ENCODE measurements at places on chromosomes 16 and 17.

- no peak for DNase-seq
Observed at GRCh38 chr16:22265351-22265750, 31.9 kb upstream of the POLR3E start.

- no peak for DNase-seq
Observed at GRCh38 chr17:75535119-75535537, 9.6 kb downstream of the LLGL2 start.

DNA sequence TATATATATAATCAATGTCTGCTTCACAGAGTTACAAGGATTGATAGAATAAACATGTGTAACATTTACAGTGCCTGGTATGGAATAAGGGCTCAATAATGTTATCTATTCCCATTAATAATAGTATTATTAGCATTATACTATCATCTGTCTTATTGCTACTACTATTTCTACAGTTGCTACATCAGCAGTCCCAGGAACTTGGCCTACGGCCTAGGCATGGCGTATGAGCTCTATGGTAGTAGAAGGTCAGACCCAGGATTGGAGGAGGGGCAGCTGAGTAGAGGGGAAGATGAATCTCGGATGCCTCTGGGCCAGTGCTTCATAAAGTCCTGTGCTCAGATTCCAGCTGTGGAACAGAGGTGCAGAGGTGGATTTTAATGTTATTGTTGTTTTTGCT is 146.3 kb upstream of the TBX2 start:
- DNase-seq = no peak

DNA sequence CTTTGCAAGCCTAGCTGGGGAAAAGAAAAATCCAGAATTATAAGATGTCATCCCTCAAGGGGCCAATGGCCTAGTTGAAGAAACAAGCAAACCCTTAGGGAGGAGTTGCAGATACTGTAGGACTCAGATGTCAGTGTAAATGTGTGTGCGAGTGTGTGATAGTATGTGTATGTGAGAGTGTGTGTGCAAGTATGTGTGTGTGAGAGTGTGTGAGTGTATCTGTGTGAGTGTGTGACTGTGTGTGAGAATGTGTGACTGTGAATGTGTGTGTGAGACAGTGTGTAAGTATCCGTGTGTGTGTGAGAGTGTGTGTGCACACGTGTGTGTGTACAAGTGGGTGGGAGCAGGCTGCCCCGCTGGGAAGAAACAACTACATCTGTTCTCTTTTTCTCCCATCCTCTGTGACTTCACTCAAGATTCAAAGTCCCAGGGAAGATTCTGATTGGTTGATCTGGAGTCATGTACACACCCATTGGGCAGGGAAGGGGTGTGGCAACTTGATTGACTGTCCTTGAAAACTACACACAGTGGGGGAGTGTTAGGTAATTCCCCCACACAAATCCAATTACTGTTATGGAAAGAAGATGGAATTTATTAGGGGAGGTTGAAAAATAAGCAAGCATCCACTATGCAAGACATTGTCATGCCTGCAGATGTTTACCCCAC is 40.7 kb downstream of the IRX3 start:
- DNase-seq = no peak

DNA sequence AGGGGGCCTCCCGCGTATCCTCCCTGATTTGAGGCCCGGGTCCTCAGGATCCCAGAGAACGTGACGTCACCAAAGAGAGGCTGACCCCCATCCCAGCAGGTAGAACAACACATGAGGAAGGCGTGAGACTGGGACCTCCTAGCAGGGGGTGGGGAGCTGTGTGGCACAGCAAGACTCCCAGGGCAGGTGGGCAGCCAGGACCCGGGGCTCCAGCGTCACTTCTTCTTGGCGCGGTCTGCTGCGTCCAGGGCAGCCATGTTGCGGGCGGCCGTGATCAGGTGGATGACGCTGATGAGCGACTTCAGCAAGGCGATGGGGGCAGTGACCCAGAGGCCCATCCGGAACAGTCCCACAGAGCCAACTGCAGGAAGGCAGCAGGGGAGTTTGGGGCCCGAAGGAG is 4.1 kb downstream of the CDIPT start:
- DNase-seq = no peak

DNA sequence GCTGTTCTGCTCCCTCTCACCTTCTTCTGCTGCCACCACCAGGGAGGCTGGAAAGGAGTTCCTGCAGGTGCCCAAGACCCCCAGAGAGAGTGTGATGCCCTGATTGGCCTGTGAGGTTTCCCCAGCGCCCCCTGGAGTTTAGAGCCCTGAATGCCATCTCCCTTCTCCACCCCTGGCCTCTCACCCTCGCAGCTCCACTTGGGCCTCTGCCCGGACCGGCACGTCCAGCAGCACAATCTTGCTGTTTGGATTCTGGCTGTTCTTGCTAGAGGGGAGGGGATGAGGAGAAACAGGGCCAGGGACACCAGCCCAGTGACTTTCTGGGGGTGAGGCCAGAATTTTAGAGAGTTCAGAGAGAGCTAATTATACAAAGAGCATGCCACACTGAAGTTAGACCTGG is 12.5 kb upstream of the FAM171A2 start:
- no peak for DNase-seq

GRCh38 chr17:7460850-7461660 is 16.2 kb downstream of the CHRNB1 start:
- no peak for DNase-seq

Measured in NCI-H1048 (cell line).